ENCODE measurements at places on chromosomes 4 and X.

GRCh38 chr4:81647388-81647787, 175.7 kb upstream of the RASGEF1B start:
- no peaks in the 10 kb centered on the region for H3K27me3 ChIP-seq
- no peak overlapping the region for H3K4me3 ChIP-seq
- H3K4me1 ChIP-seq, result no peaks in the 10 kb centered on the region
- H3K36me3 ChIP-seq, result no peaks in the 10 kb centered on the region
- H3K27ac ChIP-seq, result no peak overlapping the region

DNA sequence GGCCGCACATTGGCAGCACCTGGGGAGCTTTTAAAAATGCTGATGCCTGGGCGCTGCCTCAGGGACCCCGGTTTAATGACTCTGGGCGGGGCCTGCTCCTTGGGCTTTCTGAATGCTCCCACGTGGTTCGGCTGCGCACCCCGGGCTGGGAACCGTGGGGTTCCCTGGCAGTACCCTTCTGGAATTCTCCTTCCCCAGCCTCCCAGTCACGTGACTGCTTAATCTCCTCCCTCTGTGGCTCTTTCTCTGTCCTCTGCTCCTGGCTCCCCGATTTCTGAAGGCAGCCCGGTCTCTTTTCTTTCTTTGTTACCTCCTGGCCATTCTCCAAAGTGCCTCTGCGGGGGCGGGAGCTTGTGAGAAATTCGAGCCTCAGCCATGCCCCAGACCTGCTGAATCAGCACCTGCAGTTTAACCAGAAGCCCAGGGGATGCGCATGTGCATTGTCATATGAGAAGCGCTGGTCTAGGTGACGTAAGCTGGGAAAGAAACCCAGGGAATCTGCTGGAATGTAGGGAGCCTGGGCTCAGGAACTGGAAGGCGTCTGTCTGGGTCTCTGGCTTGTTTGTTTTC, 16.6 kb downstream of the CLCN4 start:
- DNase-seq, result peak; percentile 78
- no peaks in the 10 kb centered on the region for H3K36me3 ChIP-seq
- H3K27me3 ChIP-seq, result no peaks in the 10 kb centered on the region
- peak overlapping the region; percentile 82 for H3K27ac ChIP-seq

DNA sequence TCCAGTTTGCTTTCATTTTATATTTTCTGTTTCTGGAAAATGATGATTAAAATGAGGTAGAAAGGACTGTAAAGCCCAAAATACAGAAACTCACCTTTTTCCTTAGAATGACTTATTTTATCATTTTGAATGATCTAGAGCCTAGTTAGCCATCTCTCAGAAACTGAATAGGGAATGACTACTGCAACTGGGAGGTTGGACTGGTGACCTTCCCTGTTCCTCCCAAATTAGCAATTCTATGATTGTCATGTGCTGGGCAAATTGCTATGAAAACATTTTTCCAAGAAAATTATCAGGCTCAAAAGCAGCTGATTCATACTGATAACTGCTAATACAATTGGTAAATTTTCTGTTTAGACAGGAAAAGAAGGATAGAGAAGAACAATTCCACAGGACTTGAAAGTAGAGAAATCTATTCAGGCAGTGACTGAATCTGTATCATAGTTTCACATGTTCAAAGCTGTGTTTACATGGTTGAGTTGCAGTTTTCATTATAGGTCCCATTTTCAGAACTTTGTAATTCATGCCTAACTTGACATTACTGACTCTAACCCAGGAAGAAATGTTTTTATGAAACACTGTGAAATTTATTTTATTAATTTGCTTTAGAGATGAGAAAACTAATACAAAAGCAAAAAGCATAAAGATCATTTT, 43.4 kb upstream of the SEC24B start:
- DNase-seq, result no peak
- H3K4me1 ChIP-seq, result no peaks in the 10 kb centered on the region
- no peaks in the 10 kb centered on the region for H3K27me3 ChIP-seq
- H3K27ac ChIP-seq, result no peak overlapping the region

DNA sequence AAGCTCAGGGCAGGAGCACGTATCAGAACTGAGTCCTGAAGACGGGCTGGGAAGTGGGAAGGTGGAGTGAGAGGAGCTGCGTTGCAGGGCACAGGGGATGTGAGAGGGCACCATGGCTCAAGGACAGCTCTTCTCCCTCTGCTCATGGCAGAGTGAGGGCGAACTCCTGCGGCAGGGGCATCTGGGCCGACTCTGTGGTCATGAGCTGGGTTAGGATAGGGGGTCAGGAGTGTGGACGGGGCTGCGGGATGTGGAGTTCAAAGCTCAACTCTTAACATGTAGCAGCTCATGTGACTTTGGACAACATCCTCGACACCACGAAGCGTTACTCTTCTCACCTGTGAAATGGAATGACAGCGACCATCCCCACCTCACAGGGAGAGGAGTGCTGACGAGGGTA, 19.4 kb upstream of the SORCS2 start:
- no peak overlapping the region for H3K27ac ChIP-seq
- no peak for DNase-seq
- H3K36me3 ChIP-seq, result no peaks in the 10 kb centered on the region
- H3K27me3 ChIP-seq, result no peaks in the 10 kb centered on the region

GRCh38 chr4:163816494-163816893, 322.0 kb downstream of the TMA16 start:
- H3K36me3 ChIP-seq, result no peaks in the 10 kb centered on the region
- H3K4me3 ChIP-seq, result no peak overlapping the region
- H3K27ac ChIP-seq, result no peak overlapping the region
- no peaks in the 10 kb centered on the region for H3K4me1 ChIP-seq

GRCh38 chrX:55981603-55982002, 250.6 kb upstream of the KLF8 start:
- no peak for DNase-seq
- no peaks in the 10 kb centered on the region for H3K27me3 ChIP-seq
- no peak overlapping the region for H3K27ac ChIP-seq
- H3K36me3 ChIP-seq, result no peaks in the 10 kb centered on the region
- H3K4me1 ChIP-seq, result no peaks in the 10 kb centered on the region

DNA sequence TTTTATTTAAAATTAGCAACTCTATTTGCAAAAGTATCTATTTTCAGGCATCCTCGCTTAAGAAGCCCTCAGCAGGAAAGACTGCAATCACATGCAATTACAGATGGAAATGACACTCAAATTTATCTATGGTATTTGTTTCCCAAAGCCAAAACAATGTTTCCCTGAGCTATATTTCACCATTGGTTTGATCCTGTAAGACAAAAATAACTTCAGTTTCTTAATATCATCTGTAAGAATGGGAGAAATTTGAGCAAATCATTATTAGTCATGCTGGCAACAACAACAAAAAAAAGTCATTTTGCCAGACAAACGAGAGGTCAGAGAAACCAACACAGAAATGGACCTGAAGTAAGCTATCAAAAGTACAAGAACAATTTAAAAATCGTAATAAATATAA, 204.1 kb downstream of the NR3C2 start:
- H3K36me3 ChIP-seq, result no peaks in the 10 kb centered on the region
- H3K27ac ChIP-seq, result no peak overlapping the region
- H3K4me1 ChIP-seq, result no peaks in the 10 kb centered on the region
